ENCODE measurements at places on chromosomes 3 and 15. TPM values are rescaled to one million over a fixed set of nuclear protein-coding genes. Genes with fewer than 3 reads are reported as not detected.

DNA sequence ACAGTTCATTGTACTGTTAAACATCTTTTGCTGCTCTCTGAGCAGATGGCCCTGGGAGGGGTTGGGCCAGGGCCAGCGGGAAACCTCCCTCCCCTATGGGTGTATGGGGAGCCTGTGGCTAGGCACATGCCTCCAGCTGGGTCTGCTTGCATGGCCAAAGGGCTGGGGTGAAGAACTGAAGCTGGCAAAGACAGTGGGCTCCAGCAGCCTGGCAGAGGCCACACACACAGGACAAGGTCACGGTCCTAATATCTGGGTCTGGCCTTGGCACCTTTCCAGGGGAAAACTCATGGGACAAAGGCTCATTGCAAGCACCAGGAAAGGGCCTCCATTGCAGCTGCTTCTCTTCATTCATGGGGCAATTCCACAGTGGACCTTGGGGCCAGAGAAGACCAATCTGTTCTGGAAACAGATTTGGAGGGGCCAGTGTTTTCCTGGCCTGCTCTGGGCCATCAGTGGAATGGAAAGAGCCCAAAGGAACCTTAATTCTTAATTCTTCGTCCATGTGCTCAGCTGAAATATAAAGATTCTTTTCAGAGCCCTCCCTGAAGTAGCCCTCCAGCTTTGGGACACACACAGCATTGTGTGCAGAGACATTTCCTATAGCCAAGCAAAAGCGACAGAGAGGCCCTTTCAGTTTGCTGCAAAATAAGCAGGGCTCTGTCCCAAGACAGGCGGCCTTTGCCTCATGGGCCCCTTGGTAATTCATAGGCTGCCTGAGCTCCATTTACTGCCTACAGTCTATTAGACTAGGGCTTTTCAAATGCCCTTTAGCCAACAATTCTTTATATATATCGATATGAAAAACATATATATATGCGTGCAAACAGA, 11.3 kb upstream of the LIMD1 start:
- DNase-seq, result peak; percentile 78

- no peak for DNase-seq
These were observed 56.9 kb downstream of the TFRC start for GRCh38 chr3:196024968-196025367.

- peak; percentile 48 for DNase-seq
These were observed 383.9 kb upstream of the TMCO5A start for GRCh38 chr15:37550360-37551024.

GRCh38 chr15:50790778-50791453, 25.4 kb upstream of the SPPL2A start:
- DNase-seq, result no peak

- no peak for DNase-seq
These were observed 34.1 kb upstream of the RASGRP1 start for GRCh38 chr15:38598749-38599148.

- DNase-seq, result no peak
These were observed 434.5 kb downstream of the MFSD1 start for GRCh38 chr3:159236321-159236720.

GRCh38 chr15:90233387-90234095, at the start of gene CIB1:
Gene CIB1, minus strand, starts transcription at chr15:90233941. Its CDS starts 56 bp downstream, at chr15:90233885.
- DNase-seq, result peak; percentile 99

DNA sequence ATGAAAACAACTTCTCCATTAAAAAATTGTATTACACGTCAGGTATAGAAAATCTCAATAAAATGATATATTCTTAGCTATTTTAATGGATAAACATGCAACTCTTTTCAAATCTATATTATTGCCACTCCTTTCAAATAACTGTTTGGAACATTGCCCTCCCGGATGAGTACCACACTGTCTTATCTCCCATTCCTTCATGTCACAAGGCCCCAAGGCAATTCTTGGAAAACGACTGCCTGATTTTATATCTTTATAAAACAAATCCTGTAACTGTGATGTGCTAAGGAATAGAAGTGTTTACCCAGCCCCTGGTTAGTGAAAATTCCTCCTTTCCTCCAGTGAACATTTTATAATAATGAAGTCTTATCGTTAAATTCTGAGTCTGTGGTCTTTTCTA, 6.2 kb upstream of the ZNF619 start:
- DNase-seq, result no peak

DNA sequence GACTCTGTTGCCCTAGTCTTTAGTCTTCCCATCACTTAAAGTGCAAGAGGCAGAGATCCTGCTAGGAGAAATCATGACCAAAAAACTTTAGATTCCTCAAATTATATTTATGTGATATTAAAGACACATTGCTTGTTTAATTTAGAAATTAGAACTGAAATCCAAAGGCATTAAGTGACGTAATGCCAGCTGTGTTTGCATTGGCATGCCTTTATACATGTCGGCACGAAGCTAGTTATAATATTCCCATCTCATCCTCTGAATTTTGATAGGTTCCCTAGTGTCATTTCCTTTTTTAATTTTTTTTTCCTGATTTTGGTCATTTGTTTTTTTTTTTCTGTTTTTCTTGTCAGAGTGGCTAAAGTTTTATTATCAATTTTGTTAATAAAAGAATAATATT, 203.5 kb upstream of the ZBTB20 start:
- DNase-seq, result no peak

The MINDY2 gene
- 23.3 TPM for total RNA-seq

The CPNE9 gene
- total RNA-seq, result not detected

GRCh38 chr3:39052583-39052982, 767 bp downstream of the WDR48 start:
- no peak for DNase-seq

The PEX11A gene
- 7.1 TPM for total RNA-seq

- no peak for DNase-seq
These were observed 81.6 kb upstream of the HERC1 start for GRCh38 chr15:63915209-63915872.

GRCh38 chr15:76235186-76235826, 76.0 kb downstream of the ETFA start:
- DNase-seq, result no peak

- DNase-seq, result no peak
These were observed 19.2 kb downstream of the RAD51 start for GRCh38 chr15:40714144-40714543.

The USP19 gene
- total RNA-seq, result 34.1 TPM

DNA sequence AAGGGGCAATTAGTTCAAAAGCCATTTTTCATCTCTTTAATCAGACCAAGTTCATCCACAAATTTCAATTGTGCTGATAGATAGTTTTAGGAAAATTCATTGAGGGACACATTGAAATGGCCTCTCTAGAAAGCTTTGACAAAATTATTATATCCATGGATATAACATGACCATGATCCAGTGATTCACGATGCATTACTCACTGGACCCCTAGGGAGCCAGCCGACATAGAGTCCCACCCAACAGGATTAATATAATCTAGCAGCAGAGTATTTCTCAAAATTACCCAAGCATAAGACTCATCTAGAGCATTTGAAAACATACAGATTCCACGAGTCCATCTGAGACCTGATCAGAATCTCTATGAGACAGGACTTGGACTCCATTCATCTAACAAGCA, 100.3 kb downstream of the FRMD5 start:
- no peak for DNase-seq

All from posterior vena cava (tissue), 2 donors.